ENCODE measurements at places on chromosomes 3 and 15.

- no peak for DNase-seq
Measured at GRCh38 chr3:116316771-116317170, 128.5 kb downstream of the LSAMP start.

GRCh38 chr15:91113030-91113429, 13.0 kb downstream of the SV2B start:
- no peak for DNase-seq

- DNase-seq: no peak
Measured at GRCh38 chr15:92520914-92521623, 127.4 kb downstream of the ST8SIA2 start.

- no peak for DNase-seq
Measured at GRCh38 chr15:55007561-55007960, 189.2 kb downstream of the RSL24D1 start.

GRCh38 chr3:5227812-5228211, 40.3 kb downstream of the EDEM1 start:
- no peak for DNase-seq

GRCh38 chr3:114860531-114860930, 286.6 kb downstream of the ZBTB20 start:
- DNase-seq: no peak

- no peak for DNase-seq
Measured at GRCh38 chr3:32347343-32348125, 44.1 kb upstream of the CMTM7 start.

DNA sequence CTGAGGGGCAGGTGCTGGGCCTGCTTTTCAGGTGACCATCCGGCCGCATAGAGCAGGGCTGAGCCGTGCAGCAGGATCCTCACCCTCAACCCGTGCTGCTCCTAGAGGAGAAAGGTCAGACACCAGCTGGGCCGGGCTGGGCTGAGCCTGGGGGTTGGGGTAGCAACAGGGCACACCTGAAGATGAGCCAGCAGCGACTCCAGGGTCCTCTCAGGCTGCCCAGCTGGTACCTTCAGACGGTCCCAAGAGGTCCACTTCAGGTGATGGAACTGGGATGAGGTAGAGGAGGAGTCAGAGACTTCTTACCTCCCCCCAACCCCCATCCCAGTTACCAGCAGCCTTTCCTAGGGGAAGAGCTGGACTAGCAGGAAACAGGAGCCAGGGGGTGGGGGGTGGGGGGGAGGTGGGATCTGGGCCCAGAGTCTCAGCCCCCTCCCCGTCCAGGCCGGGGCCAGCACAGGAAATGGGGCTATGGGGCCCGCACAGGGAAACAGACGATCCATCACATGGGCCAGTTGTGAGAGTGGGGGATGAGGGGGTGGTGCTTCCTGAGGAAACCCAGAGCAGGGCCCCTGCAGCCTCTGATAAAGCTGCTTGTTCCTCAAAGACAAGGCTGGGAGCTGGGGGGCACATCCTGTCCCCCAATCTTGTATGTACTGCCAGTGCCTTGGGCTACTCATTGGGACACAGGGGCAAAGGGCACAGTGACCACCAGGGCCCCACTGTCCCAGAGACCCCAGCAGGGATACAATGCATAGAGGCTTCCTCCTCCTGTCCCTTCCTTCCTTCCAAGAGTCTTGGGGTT, 3.0 kb downstream of the INKA1 start:
- no peak for DNase-seq

DNA sequence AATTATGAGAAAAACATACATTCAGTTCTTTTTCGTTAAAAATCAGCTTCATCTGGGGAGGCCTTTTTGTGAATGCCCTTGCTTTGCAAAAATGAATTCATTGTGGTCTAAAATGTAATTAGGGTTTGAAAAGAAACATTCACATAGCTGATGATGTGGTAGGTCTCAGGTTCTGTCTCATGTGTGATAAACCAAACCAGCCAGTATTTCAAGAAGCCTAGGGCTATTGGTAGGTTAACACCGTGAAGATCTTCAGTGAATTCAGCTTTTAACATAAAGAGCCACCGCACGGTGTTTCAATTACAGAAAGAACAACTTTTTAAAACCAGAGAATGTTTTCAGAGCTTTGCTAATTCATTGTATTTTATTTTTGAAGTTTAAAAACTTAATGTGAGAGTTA, 41.9 kb downstream of the CTNNB1 start:
- no peak for DNase-seq

- DNase-seq: no peak
Measured at GRCh38 chr3:194937882-194938321, 252.2 kb downstream of the FAM43A start.

- DNase-seq: no peak
Measured at GRCh38 chr15:72116731-72117485, 1.0 kb downstream of the MYO9A start.

DNA sequence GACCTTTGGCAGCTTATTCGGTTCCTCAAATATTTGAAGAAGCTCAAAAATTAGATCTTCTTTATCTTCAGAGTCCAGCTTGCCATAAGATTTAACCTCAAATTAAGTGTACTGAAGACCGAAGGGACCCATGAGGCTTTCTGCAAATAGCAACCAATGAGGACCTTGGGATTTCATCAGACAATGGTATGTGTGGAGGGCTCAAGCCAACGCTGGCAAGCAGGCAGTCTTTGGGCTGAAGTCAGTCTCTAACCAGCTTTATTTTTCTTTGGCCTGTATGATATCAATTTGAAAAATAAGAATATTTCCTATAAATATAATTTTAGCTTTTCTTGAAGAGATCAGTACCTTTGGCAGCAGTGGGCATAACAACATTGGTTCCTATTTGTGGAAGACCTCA, 692.7 kb downstream of the MCTP2 start:
- DNase-seq: no peak

DNA sequence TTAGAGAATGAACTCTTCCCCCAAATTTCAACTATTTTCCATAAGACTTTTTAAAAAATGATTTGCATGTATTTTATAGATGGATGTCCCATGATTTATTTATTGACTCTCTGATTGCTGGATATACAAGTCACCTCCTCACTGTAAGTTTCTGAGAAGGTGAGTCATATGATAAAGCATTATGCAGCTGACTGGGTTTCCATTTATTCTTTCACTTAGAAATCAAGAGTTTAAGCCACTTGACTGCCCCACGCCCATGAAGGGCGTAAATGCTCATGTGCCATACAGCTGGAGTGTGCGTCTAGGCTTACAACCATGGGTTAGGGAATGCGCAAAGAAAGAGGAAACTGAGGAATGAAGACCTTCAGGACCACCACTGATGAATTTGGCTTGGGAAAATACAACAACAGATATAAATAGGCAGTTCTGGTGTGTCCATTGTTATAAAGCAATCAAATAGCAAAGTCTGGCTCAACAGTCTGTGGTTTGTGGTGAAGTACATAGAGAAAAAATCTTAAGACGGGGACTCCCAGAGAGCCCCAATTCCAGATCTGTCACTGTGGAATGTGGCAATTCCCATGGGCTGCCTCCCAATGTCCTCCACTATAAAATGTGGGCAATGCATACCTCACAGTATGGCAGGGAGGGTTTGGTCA, 20.3 kb downstream of the SLCO2A1 start:
- no peak for DNase-seq

DNA sequence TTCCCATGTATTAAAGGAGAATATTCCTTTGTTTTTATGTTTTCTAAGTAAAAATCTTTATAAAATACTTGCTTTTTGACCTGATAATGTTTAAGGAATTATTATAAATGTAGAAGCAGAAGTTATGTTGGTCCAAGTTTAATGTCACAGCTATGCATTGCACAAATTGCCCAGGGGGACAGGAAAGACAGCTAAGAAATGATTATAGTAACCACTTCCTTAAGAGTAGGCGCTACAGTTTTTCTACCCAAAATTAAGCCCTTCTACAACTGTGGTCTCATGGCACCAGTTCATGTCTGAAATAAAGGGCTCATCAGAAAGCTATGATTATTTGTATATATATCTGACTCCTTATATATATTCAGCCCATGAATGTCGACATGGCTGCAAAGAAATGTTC, 176.4 kb downstream of the GBE1 start:
- DNase-seq: no peak

- no peak for DNase-seq
Measured at GRCh38 chr3:160758929-160759577, 3.0 kb downstream of the PPM1L start.

DNA sequence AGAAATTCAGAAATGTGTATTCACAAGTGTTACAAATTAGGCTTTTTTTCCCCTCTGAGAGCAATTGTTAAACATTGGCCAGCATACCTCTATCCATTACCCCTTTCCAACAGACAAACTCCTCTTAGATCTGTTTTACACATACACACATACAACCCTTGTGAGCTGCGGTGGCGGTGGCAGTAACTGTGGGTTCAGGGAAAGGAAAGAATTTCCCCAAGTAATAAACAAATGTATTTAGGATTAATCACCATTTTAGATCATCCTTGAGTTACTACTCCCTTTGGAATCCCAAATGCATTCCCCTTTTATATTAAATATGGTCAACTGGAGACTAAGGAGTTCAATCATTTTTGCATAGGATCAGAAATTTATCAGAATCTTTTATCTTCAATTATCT, 667.0 kb downstream of the FHIT start:
- DNase-seq: no peak

DNA sequence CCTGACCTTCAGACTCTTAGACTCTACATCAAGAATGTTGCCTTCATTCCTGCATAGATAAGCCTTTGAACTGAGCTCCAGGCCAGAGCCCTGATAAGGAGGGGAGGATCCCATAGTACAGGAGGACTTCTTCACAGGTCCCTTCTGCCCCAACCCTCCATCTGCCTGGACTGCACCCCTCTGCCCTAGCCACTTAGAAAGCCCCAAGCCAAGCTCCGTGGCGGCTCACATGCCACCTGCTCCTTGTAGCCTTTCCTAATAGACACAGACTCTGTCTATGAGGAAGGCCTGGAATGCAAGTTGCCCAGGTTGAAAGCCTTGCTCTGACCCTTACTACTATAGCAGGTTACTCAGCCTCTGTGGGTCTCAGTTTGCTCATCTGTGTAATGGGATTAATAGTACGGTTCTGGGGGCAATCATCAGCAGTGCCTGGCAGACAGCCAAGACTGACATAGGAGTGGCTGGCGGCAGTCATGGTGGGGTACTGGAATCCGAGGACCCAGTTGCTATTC, 11.6 kb downstream of the PCSK6 start:
- no peak for DNase-seq

- no peak for DNase-seq
Measured at GRCh38 chr3:33071946-33072345, 25.0 kb downstream of the GLB1 start.

GRCh38 chr3:25713341-25713985, 48.8 kb upstream of the TOP2B start:
- DNase-seq: no peak

DNA sequence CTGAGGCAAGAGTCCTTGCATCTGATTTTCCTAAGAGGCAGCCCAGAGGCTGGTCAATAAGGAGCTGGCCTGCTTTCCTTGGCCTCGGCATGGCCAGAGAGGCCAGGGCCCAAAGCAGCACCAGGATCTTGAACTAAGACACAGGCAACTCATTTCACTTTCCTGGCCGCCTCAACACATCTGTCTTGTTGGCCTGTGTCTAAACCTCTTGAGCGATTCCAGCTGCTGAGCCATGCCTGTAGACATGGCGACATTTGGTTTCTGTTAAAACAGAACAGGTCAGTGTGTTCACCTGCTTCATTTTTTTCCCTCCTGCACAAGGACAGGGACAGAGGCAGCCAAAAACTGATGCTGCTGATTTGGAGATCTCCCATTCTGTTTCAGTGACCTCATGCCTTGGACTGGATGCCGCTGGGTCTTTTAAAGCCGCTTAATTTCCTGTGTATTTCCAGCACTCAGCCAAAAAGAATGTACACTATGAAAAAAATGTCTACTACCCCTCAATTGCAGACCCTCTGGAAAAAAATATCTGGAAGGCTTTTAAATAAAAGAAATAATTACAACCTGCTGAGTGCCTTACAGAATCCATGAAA, 266.6 kb upstream of the ICE2 start:
- no peak for DNase-seq

DNA sequence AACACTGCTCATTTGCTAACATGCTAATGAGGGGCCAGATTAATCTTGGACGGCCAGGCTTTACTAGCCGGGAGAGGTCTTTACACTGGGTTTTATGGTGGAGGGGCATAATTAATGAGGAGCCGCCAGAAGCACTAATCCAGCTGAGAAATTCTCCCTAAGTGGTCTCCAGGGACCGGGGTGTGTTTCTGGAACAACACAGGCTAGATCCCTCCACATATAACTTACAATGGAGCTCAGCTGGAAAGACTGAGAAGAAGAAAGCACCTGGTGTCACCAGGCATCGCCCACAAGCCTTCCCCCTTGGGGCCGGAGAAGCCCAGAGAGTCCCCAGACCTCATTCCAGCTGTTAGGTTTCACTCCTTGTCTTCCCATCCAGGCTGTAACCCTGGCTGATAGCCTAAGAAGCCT, 127.5 kb downstream of the MEGF11 start:
- DNase-seq: no peak

GRCh38 chr3:36403661-36404060, 23.4 kb downstream of the STAC start:
- DNase-seq: no peak

DNA sequence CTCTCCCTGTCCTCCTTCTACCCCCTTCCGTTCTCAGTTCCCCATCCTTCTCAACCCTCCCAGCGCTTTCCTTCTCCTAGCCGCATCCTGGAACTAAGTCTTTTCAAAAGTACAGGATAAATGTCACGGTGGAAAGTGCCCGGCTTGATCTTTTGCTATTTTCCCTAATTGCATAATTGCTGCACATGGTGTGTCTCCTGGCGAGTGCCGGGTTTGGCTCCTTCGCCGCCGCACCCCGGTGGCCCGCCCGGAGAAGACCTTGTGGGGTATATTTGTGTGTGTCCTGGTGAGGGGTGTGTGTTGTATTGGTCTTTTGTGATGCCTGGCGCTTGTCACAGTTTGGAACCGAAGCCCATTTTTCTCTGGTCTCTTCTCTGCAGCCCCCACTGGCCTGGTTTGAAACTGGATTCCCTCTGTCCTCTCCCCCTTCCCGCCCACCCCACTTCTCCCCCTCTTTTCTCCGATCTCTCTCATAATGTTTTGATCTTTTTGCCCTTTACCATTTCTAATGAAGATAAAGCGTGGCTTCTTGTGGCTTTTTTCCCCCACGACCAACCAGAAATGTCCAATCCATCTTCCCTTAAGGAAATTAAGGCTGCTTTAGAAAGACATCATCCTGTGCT, 692 bp downstream of the UBE2E2 start:
- DNase-seq: no peak

GRCh38 chr3:65265942-65266590, 578.3 kb upstream of the ADAMTS9 start:
- DNase-seq: no peak

DNA sequence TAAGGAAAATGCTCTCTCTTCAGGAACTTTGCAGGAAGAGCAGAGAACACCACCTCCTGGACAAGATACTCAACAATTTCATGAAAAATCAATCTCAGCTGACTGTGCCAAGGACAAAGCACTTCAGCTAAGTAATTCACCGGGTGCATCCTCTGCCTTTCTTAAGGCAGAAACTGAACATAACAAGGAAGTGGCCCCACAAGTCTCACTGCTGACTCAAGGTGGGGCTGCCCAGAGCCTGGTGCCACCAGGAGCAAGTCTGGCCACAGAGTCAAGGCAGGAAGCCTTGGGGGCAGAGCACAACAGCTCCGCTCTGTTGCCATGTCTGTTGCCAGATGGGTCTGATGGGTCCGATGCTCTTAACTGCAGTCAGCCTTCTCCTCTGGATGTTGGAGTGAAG, 200.5 kb downstream of the AKAP13 start:
- peak; percentile 30 for DNase-seq

- no peak for DNase-seq
Measured at GRCh38 chr3:175456466-175456865, 597.3 kb downstream of the NAALADL2 start.

GRCh38 chr15:67809441-67809840, 15.9 kb upstream of the SKOR1 start:
- no peak for DNase-seq
